NAMALWA (cell line): ENCODE measurements at places on chromosomes 4 and X.

GRCh38 chr4:185713272-185713671, 98.7 kb downstream of the SORBS2 start:
- no peak for DNase-seq

GRCh38 chr4:74934888-74935287, 2.0 kb downstream of the PARM1 start:
- DNase-seq, result no peak

- no peak for DNase-seq
Measured at GRCh38 chrX:130304587-130305368, 34.9 kb upstream of the SLC25A14 start.

DNA sequence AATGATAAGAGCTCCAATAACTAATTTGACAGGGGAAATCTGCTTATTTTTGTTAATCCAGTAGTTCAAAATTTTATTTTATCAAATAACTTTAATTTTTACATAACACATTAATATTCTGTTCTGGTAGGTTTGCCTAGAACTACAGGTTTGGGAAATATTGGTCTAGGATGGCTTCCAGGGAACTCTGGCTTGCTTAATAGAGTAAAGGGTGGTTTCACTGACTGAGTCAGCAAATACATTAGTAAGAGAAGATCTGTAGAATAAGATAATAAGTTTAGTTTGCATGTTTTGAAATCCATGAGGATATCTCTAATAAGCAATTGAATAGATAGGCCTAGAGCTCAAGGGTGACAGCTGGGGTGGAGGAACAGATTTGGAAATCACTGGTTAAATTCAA, 500.7 kb downstream of the ZNF674 start:
- DNase-seq, result no peak
